ENCODE measurements at places on chromosomes 2 and 18. TPM values are rescaled to one million over a fixed set of nuclear protein-coding genes. Genes with fewer than 3 reads are reported as not detected.

IL36B gene
- total RNA-seq = not detected

CIB4 gene
- total RNA-seq = not detected

OTOS gene
- total RNA-seq = not detected

CAPN14 gene
- total RNA-seq = 3.3 TPM

CD28 gene
- not detected for total RNA-seq

CFC1 gene
- total RNA-seq = not detected

IGFBP5 gene
- total RNA-seq = not detected

CNTNAP5 gene
- total RNA-seq = not detected

MDH1B gene
- not detected for total RNA-seq

CRYBA2 gene
- total RNA-seq = not detected

SLC23A3 gene
- 4.9 TPM for total RNA-seq

LRRC30 gene
- total RNA-seq = not detected

GAL3ST2 gene
- total RNA-seq = not detected

COL6A3 gene
- total RNA-seq = 0.02 TPM

NGEF gene
- total RNA-seq = not detected

RNU2-63P gene
- 9.7 TPM for total RNA-seq

GCA gene
- total RNA-seq = 31.3 TPM

KLHL30 gene
- total RNA-seq = not detected

GREB1L gene
- not detected for total RNA-seq

SPDYA gene
- 2.1 TPM for total RNA-seq

IL36A gene
- not detected for total RNA-seq

RBM43 gene
- total RNA-seq = 4.8 TPM

NEMP2 gene
- 14.2 TPM for total RNA-seq

STAT4 gene
- total RNA-seq = 15.1 TPM

ITGB6 gene
- total RNA-seq = not detected

MAP2 gene
- total RNA-seq = 1.9 TPM

SF3B1 gene
- total RNA-seq = 328 TPM

PROKR1 gene
- 0.05 TPM for total RNA-seq

SP140 gene
- 330 TPM for total RNA-seq

CDH2 gene
- not detected for total RNA-seq

BMP10 gene
- total RNA-seq = not detected

C2orf72 gene
- total RNA-seq = not detected

ABCG8 gene
- total RNA-seq = not detected

GAD1 gene
- not detected for total RNA-seq

SCYGR4 gene
- not detected for total RNA-seq

SERPINB10 gene
- not detected for total RNA-seq

CNNM4 gene
- 7.4 TPM for total RNA-seq

LINC00305 gene
- total RNA-seq = not detected

MAL gene
- total RNA-seq = not detected

EEF1B2 gene
- 1,278 TPM for total RNA-seq

TRABD2A gene
- total RNA-seq = 4.5 TPM

PAPOLG gene
- 20.5 TPM for total RNA-seq

NDUFS1 gene
- 50.1 TPM for total RNA-seq

CHRNG gene
- total RNA-seq = not detected

ASPRV1 gene
- 0.56 TPM for total RNA-seq

SCTR gene
- not detected for total RNA-seq

PKDCC gene
- not detected for total RNA-seq

CROCC2 gene
- not detected for total RNA-seq

IL1RL1 gene
- not detected for total RNA-seq

RALB gene
- 29.9 TPM for total RNA-seq

LBX2 gene
- total RNA-seq = 0.69 TPM

MOGAT1 gene
- not detected for total RNA-seq

RFTN2 gene
- not detected for total RNA-seq

RUFY4 gene
- total RNA-seq = 0.53 TPM

Measured in activated B cell treated with CpG ODN at 0.5 μM for 24 hours (primary cell).